ENCODE measurements at places on chromosomes 7 and 10.
A peak's percentile ranks its signal among the peaks of the same experiment; 100 is the strongest.

DNA sequence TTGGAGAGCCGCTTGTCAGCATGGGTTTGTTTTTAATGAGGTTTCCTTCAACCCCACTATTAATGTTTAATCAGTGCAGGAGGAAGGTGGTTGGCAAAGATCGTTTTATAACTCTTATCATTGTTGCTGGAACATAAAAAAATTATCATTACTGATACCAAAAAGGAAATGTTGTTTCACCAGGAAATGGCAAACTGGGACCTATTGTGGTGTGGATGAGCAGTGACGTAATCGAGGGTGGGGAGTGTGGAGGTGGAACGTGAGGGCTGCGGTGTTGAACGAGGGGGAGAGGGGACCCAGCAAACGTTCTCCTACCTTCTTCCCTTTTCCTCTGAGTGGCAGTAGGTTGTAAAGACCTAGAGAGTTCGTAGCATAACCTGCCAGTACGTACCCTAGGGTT, 71.9 kb upstream of the TOMM7 start:
- DNase-seq = no peak

DNA sequence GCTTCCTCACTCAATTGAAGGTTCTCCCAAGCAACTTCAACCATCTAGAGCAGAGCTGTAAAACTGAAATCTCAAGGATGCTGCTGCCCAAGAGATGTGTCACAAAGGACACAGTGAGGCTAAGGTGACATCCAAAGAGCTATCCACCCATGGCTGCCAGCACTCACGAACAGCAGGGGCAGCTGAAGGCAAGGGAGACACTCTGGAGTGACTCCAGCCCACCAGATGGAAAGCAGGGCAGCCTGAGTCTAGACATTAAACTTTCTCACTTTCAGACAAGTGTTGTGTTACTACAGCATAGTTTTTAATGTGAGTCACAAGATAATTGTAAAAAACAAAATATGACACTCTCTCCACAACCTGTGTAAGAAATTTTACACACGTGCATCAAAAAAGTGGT, 113.5 kb downstream of the LARP4B start:
- no peak for DNase-seq

GRCh38 chr10:79266543-79267312, 80.5 kb upstream of the PPIF start:
- peak; percentile 94 for DNase-seq

DNA sequence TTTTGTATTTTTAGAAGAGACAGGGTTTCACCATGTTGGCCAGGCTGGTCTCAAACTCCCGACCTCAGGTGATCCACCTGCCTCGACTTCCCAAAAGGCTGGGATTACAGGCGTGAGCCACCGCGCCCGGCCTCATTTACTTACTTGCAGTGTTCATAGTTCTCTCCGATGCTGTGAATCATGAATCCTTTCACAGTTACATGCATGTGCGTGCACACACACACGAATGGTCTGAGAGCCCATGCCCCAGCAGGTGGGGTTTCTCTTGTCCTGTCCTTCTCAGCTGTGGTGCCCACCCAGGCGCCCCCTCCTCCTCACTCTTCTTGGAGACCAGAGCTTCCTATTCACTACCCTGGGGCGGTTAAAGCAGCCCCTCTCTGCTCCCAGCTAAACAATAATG, 50.6 kb downstream of the RBM17 start:
- DNase-seq = no peak

DNA sequence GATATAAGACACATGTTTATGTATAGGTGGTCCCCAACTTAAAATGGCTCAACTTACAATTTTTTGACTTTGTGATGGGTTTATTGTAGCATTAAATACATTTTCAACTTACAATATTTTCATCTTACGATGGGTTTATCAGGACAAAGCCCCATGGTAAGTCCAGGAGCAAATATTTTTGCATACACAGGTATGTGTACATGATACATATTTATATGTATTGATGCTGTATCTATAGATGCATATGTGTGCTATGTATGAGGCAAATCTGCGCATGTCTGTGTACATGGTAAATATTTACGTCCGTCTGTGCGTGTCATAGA, 664 bp upstream of the UBE3C start:
- DNase-seq = no peak

DNA sequence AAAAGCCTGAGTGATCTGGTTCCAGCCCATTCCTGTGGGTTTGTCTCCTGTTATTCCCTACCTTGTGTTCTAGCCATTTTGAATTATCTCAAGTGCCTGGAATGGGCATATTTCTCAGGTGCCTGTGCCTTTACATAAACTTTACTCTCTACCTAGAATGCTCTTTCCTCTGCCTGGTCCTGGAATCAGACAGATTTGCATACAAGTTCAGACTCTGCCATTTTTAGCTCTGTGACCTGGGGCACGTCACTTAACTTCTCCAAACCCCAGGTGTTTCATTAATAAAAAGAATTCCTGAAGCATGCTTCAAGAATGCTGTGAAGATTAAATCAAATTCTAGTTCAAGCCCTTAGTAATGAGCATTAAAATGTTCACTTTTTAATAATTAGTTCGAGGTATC, 7.8 kb downstream of the DCLRE1A start:
- DNase-seq = no peak

DNA sequence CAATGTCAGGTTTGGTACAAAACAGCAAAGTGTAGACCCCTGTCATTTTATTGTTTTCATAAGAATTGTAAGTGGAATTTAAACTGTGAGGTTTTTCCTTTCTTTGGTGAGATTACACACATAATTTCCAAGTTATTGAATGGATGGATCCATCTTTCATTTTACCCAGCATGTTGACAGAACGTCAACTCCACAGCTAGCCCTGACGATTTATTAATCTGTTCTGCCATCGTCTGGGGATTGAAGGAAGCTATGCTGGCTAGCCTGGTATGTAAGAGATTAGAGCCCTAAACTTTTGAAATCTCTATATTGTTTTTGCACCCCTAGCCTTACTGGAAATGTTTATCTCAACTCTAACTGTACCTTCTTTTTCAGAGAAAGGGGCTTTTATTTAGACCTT, 8.6 kb downstream of the WNT16 start:
- no peak for DNase-seq

DNA sequence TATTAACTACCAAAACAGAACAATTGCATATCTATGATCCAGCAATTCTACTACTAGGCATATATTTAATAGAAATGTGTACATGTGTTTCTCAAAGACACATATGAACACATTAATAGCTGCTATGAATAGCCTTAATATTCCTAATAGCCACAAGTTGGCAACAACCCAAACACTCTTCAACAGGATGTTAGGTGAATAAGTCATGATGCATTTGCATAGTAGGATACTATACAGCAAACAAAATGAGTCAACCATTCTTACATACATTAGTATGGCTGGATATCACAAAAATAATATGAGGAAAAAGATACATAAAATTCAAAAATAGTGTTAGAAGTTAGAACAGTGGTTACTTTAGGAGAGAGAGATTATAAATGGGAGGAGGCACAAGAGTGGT, 26.8 kb upstream of the ZNF746 start:
- DNase-seq = no peak

DNA sequence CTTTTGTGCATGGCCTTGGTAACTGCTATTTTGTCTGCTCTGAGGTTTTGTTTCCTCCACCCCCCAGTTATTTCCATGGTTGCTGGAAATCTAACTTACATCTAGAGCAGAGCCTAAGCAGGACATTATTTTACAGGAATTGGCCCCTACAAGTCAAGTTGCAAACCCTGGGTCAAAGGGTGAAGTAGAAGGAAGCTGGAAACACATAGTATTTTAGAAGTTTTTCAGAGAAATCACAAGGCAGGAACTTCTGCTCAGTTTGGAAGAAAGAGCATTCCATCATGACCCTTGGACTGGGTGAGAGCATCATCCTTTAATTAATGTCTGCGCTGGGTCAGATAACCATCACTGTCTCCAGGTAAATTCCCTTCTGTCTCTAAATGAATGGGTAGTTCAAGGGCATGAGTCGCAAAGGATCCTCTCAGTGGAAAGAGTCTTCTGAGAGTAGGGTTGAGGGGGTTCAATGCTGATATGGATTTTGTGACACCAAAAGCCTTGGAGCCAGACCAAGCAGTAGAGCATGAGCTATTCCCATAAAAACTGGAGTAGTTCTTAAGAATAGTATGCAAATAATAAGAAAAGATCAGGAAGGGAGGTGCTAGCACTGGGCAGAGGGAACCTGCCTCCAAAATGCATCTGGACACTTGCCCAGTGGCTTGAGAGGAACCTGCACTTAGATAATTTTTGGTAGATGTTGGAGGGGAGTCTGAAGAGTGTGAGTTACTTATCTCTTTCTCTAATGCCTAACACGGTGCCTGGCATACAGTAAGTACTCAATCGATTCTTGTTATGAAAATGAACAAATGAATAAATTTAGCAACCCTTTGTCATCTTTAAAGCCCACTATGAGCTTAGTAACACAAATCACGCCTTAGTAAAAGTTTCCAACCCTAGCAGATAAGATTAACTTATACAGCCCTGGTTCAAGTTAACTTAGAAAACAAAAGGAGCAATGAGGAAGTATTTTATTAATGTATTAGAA, 160.6 kb upstream of the ADO start:
- no peak for DNase-seq

DNA sequence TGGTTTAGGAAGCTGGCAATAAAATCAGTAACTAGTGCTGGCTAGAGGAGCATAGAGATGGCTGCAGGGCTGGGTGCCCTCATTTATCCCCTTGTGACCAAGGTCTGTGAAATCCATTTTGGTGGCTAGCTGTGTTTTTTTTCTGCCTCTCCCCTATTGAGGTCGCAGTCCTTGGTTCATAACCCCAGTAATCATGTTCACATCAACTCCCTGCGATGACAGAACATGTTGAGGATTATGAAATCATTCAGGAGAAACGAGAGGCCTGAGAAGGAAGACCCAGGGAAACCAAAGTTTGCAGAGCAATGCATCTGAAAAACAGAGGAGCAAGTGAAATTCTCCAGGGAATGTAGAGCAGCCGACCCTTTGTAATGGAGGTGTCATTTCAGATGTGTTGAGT, 126.9 kb downstream of the TACC2 start:
- no peak for DNase-seq

- peak; percentile 22 for DNase-seq
Measured at GRCh38 chr7:48244864-48245271, 73.6 kb downstream of the ABCA13 start.

DNA sequence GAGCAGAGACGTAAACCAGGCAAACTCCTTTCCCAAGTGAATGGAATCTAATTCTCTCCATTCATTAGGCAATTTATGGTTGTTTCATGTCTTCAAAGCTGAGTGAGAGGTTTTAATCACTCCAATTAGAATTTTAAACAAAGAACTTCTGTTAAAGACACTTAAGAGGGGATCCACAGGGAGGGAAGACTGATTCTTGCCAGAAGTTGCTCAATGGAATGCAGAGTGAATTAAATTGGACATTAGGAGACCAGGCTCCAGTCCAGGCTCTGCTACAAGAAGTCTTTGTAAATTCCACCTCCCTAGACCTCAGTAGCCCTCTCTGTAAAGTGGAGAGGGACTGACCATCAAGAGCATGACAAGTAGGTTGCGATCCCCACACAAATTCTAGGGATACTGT, 130.7 kb upstream of the TMEM72 start:
- no peak for DNase-seq

Data from tibial artery (tissue), 4 donors.